ENCODE measurements at places on chromosomes 7 and 10. TPM values are rescaled to one million over a fixed set of nuclear protein-coding genes. Genes with fewer than 3 reads are reported as not detected.

GRCh38 chr10:43199088-43199683 lies 60.9 kb downstream of the CSGALNACT2 start:
- no peak for DNase-seq

GRCh38 chr10:28680358-28680752 lies 3.0 kb downstream of the BAMBI start:
- no peak for DNase-seq

Gene PDE1C
- not detected for total RNA-seq

Gene RHOBTB1
- 0.39 TPM for total RNA-seq

Gene ZNF485
- total RNA-seq = 9.0 TPM

DNA sequence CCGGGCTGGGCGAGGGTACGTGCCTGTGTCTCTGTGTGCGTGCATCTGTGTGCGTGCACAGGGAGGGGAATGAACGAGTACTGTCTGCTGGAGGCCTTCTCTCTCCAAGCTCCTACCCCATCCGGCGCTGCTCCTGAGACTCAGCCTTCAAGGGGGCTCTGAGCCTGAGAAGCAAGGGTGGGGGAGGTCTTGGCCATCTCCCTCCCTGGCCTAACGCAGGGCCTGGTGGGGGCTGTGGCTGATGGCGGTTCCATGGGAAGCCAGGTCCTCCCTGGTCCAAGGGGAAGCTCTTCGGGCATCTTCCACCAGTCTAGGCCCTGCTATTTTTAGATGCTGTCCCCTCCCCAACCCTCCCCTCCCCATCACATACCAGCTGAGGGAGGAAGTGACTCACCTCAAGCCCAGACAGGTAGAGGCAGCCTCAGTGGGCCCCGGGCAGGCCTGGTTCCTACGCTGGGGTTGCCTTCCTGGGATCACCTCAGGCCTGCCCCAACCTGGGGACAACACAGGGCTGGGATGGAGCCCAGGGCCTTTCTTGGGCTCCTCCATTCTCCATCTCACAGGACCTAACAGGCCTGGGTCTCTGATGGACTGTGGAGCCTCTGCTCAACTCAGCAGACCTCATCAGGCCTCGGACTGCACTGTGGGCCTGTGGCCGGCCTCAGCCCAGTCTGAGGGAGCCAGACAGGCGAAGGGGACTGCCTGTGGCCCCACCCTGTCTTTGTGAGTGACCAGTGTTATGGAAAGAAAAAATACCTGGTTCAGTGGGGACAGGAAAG lies 32.2 kb downstream of the DNAJB12 start:
- no peak for DNase-seq

DNA sequence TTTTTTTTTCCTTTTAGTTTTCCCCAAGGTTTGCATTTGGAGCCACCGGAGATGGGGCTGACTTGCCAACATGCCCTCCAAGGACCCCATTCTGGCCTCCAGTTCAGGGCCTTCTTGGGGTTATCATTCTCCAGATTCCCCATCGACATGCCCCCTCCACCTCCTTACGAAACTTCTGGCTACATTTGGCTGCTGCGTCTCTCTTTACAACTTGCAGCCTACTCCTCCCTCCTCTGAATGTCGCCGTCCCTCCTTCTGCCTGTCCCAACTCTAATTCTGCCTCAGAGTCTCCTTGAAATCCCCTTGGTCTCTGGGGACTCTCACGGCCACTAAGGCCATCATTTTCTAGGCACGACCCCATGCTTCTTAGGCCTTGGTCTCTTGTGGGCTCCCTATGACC lies 72.2 kb upstream of the PODXL start:
- DNase-seq = no peak

GRCh38 chr10:67612176-67612575 lies 83.8 kb downstream of the CTNNA3 start:
- DNase-seq = no peak
